Stimulated activated CD4-positive, alpha-beta T cell treated with anti-CD3 and anti-CD28 coated beads, Interleukin-15, amount 100 ng/mL, for 48 hours (primary cell): ENCODE measurements at places on chromosomes 1 and 21.

- no peak for DNase-seq
Observed at GRCh38 chr1:181855380-181855779, 206.1 kb downstream of the ZNF648 start.

DNA sequence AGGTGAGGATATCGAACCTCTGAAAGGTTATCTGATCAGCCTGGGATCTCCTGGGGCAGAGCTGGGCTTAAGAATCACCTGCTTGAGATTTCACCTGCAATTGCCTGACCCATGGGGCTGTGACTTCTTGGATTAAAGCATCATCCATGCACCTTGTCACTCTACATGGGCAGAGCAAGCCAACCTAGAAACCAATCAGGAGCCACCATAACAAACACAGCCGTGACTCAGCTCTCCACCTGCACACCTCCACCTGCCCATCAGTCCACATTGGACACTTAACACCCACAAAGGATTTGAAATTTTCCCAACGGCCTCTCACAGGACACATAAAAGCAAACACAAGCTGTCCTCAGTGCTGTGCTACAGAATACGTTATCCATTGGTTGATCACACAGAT, 35.1 kb upstream of the ETS2 start:
- DNase-seq = no peak

- no peak for DNase-seq
Observed at GRCh38 chr1:225695578-225696337, 42.8 kb upstream of the ENAH start.

DNA sequence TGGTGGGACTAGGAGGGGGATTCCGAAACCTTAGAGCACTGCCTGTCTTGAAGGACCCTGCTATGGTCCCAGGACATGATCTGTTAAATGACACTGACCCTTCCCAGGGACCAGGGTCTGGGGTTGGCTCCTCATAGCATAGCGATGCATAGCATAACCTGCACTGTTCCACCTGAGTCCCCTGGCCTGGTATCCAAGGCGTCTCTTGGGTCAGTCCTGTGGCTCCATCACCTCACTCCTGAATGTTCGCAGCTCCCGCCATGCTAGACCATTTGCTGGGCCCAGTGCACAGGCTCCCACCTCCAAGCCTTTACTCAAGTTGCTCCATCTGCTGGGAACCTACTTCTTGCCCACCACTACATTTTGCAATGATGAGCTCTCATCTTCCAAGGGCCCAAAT, 39.0 kb upstream of the MAGOH start:
- DNase-seq = no peak

GRCh38 chr1:2865571-2866421, 64.3 kb upstream of the TTC34 start:
- DNase-seq = no peak

DNA sequence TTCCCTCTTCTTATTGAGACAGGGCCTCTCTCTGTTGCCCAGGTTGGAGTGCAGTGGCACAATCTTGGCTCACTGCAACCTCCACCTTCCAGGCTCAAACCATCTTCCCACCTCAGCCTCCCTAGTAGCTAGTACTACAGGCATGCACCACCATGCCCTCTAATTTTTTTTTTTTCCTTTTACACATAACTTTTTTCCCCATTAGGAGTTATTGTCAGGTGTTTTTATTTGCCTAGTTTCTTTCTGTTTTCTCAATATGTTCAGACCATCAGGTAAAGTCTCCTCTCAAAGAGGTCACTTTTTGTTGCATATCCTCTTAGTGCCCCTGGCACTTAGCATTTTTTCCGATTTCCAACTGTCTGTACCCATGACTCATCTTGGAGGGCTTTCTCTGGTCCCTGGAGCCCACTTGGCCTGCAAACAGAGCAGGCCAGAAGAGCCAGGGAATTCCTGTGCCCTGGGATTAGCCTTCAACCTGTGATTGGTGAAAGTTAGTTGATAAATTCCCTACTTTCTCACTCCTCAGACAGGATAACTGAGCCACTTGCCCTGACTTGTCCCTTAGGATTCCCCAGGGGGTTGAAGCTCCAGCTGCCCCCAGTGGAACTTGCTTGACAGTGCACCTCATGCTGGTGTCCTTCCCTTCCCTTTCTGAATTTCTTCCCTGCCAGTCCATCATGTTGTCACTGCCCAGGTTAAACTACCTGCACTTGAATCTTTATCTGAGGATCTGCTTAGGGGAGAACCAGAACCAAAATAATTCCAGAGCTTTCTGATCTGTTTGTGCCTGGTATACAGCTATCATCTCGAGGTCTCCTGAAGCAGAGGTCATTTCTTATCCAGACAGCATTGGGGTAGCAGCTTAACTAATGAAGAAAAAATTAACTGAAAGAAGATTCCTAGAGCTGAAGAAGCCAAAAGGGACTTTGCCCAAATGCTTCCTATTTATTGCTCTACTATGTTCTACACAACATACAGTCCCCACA, 2.4 kb downstream of the NTPCR start:
- no peak for DNase-seq

- DNase-seq = no peak
Observed at GRCh38 chr1:40438391-40439015, 11.8 kb upstream of the ZFP69B start.

- no peak for DNase-seq
Observed at GRCh38 chr1:7366286-7366954, 404.7 kb upstream of the VAMP3 start.

GRCh38 chr1:41670217-41670957, 185.9 kb upstream of the EDN2 start:
- DNase-seq = no peak

GRCh38 chr1:91121366-91121765, 99.5 kb upstream of the ZNF644 start:
- no peak for DNase-seq

GRCh38 chr1:227773558-227773957, 38.3 kb downstream of the SNAP47 start:
- DNase-seq = no peak

GRCh38 chr21:37117204-37117603, 44.1 kb downstream of the TTC3 start:
- no peak for DNase-seq

DNA sequence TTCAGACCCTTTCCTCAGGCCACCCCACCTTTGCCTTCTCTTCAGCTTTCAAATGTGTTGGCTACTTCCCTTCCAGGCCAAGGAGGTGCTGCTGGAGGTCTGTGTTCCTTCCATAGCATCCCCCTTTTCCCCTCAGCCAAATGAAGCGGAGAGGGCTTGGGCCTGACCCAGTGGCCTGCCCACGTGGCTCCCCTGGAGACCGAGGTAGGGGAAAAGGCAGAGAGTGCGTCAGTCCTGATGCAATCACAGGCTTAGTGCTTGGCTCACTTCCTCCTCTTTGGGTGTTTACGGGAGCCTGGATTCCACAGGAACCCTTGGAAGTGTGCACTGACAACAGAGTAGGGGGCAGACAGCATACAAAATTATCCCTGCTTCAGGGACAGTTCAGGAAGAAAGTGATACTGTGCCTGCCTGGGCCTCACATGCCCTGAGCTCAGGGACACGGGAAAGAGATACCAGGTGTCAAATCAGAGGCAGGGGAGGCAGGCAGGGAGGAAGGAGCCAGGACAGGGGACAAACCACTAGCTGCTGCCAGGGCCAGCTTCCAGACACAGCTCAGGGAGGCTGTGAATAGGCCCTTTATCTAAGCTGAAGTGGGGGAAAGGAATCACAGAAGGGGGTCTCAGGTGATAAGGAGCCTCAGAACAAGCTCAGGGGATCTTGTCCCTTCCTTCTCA, 16.6 kb upstream of the PTP4A2 start:
- no peak for DNase-seq

DNA sequence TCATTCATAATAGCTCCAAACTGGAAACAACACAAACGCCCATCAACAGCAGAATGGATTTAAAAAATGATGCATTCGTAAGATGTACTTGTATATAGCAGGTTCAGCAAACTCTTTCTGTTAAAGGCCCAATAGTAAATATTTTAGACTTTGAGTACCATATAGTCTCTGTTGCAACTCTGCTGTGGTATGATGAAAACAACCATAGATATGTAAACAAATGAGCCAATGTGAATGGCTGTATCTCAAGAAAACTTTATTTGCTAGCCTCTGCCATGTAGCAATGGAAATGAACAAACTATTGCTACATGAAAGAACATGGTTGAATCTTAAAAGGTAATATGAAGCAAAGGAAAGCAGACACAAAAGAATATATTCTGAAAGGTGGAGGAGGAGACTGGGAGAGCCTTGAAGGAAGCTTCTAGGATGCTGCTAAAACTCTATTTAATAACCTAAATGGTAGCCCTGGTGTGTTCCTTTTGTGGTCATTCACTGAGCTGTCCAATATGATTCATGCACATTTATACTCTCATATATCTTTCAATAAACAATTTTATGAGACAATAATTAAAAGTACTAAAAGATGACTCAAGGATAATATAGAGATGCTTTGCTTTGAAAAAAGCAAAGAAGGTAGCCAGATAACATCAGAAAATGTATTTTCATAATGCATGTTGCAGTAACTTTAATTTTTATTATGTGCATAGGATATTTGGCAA, 29.1 kb upstream of the FMO3 start:
- DNase-seq = no peak

GRCh38 chr1:117788014-117788413, 141.4 kb downstream of the GDAP2 start:
- no peak for DNase-seq

DNA sequence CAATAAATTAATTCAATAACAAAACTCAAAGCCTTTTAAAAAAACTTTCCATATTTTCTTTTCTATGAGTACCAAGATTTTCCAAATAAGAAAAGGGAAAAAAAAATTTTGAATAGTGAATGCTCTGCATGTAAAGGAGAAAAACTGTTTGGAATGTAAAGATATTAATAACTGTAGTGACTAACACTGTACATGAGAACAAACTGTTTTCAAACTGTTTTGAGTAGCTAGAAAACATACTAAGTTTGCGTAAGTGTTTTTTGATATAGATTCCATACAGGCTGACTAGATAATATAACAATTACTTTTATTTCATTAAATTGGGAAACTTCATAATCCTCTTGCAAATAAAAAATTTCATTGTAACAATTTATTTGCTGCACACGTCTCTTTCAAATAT, 150.5 kb downstream of the DPYD start:
- DNase-seq = no peak

GRCh38 chr1:199551967-199552565, 475.4 kb upstream of the NR5A2 start:
- DNase-seq = no peak

- no peak for DNase-seq
Observed at GRCh38 chr1:230303069-230303468, 123.1 kb downstream of the PGBD5 start.

DNA sequence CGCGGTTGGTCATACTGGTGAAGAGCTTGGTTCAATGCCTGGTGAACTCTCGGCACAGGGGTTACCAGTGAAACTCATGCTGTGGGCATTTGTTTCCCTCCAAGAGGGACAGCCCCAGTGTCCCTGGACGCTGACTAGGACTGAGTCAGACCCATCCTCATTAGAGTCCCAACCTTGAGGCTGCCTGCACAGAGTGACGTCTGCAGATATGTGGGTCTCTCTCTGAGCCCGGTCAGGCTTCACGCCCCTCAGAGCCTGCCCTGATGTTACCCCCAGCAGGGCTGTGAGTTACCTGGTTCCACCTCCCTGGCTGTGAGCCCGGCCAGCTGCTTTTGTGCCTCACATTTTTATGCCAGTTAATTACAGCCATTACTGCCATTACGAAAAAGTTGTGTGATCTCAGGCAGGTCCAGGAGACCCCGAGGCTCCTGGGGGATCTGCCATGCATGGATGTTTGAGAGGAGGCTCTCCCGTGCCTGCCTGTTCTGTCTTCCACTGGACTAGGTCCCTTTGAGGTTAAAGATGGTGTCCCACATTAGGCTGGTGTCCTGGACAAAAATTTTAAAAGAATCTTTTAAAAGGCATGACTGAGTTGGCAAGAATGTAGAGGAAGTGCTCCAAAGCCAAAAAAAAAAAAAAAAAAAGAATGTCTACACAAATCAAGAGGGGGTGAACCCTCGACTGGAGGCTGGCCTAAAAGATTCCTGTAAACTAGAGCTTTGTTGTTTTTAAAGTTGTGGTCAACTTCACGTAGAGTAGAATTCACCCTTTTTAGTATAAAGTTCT, 36.6 kb upstream of the PADI1 start:
- DNase-seq = no peak

GRCh38 chr1:109466125-109466451, 258 bp upstream of the SYPL2 start:
- no peak for DNase-seq

DNA sequence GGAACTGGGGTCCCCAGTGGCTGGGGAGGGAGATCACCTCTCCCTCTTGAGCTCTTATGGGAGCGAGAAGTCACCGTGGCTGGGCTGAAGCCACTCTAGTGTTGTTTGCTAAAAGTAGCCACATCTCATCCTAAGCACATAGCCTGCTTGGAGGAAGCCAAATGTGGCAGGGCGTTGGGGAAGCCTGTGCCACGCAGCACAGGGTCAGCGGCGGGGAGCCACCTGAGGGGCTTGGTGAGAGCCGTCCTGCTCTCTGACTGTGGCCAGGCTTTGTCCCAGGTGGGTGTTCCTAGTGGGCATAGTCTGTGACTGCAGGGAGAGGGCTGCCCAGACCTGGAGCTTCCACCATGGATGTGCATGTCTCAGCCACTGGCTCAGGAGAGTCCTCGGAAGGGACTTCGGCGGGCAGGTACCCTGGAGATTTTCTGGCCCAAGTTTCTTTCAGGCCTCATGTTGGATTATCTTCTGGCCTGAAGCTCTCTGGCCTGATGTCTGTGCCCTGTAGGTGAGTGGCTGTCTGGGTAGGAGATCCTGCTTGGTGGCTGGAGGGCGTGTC, 38.9 kb downstream of the MORN1 start:
- no peak for DNase-seq

DNA sequence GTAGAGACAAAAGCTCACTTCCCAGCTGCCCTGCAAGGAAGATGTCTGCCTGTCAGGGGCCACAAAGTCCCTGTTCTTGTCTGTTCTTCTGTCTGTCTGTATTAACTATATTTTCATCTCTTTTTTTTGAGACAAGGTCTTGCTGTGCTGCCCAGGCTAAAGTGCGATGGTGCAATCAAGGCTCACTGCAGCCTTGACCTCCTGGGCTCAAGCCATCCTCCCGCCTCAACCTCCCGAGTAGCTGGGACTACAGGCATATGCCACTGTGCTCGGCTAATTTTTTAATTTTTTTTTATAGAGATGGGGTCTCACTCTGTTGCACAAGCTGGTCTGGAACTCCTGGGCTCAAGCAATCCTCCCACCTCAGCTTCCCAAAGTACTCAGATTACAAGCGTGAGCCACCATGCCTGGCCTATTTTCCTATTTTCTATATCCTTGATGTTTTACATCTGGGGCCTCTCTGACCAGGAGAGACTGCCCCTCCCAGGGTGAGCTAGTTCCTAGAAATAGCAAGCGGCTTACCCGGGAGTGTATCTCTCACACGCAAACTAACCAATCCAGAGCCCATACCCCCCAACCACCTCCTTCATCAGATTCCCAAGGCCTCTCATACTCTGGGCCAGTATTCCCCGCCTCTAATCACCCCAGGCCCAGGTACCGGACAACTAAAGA, 5.4 kb upstream of the KLHDC7A start:
- no peak for DNase-seq

GRCh38 chr1:221923929-221924598, 182.2 kb upstream of the DUSP10 start:
- DNase-seq = no peak
